ENCODE measurements at places on chromosomes 13 and 19. TPM values are rescaled to one million over a fixed set of nuclear protein-coding genes. Genes with fewer than 3 reads are reported as not detected.

The RGS9BP gene
- total RNA-seq: 1.0 TPM

The ELAVL3 gene
- 0.18 TPM for total RNA-seq

The HIPK4 gene
- total RNA-seq: 0.18 TPM

The GADD45GIP1 gene
- 78.2 TPM for total RNA-seq

The CGB3 gene
- total RNA-seq: not detected

The ZNF578 gene
- 3.4 TPM for total RNA-seq

The SPIB gene
- total RNA-seq: 0.35 TPM

The ETFB gene
- 203 TPM for total RNA-seq

The ZIC2 gene
- total RNA-seq: 0.11 TPM

The ATCAY gene
- 0.25 TPM for total RNA-seq

The PPP1R15A gene
- total RNA-seq: 85.1 TPM

The MYPOP gene
- total RNA-seq: 6.8 TPM

The IQCN gene
- 2.3 TPM for total RNA-seq

DNA sequence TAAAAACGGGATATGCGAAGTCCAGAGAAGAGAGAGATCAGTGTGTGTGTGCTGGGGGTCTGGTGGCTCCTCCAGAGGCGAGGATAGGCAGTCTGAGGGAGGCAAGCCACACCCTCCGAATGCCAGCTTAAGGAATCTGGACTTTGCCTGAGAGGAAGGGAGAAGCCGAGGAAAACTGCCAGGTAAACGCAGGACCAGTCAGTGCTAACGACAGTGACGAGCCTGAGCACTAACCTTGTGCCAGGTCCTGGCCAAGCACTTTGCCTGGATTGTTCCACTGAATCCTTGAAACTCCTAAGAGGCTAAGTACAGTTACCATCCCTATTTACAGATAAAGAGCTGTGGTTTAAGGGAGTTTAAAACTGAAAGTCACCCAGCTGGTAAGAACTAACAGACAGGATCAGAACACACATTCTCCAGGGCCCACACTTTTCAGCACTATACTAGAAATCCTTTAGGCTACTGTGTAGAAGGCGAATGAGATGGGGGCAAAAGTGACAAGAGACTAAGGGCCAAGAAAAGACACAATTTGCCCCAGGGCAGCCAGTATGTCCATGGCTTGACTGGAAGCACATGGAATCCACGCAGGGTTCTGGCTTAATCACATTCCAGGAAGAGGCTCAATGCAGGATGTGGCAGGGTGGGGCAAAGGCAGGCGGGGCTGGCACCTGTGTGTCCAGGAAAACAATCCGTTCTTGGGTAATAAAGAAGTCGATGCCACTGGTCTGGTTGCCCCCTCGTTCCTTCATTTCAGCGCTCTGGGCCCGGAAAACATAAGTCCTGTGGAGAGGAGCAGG lies 15.1 kb downstream of the SMG9 start:
- no peaks in the 10 kb centered on the region for H3K4me1 ChIP-seq
- peaks cover 49% of the 10 kb centered on the region for H3K36me3 ChIP-seq
- no peak overlapping the region for H3K27ac ChIP-seq
- no peak for DNase-seq
- no peak overlapping the region for H3K4me3 ChIP-seq
- no peaks in the 10 kb centered on the region for H3K27me3 ChIP-seq

- no peaks in the 10 kb centered on the region for H3K4me1 ChIP-seq
- no peak overlapping the region for H3K4me3 ChIP-seq
- no peaks in the 10 kb centered on the region for H3K36me3 ChIP-seq
- no peak overlapping the region for H3K27ac ChIP-seq
- DNase-seq: no peak
- no peaks in the 10 kb centered on the region for H3K27me3 ChIP-seq
These were observed 194.5 kb downstream of the DACH1 start for GRCh38 chr13:71672512-71672911.

GRCh38 chr13:50340551-50341287 lies 325.5 kb downstream of the KCNRG start:
- no peaks in the 10 kb centered on the region for H3K27me3 ChIP-seq
- H3K4me3 ChIP-seq: no peak overlapping the region
- no peaks in the 10 kb centered on the region for H3K36me3 ChIP-seq
- peak; percentile 34 for DNase-seq
- no peak overlapping the region for H3K27ac ChIP-seq

DNA sequence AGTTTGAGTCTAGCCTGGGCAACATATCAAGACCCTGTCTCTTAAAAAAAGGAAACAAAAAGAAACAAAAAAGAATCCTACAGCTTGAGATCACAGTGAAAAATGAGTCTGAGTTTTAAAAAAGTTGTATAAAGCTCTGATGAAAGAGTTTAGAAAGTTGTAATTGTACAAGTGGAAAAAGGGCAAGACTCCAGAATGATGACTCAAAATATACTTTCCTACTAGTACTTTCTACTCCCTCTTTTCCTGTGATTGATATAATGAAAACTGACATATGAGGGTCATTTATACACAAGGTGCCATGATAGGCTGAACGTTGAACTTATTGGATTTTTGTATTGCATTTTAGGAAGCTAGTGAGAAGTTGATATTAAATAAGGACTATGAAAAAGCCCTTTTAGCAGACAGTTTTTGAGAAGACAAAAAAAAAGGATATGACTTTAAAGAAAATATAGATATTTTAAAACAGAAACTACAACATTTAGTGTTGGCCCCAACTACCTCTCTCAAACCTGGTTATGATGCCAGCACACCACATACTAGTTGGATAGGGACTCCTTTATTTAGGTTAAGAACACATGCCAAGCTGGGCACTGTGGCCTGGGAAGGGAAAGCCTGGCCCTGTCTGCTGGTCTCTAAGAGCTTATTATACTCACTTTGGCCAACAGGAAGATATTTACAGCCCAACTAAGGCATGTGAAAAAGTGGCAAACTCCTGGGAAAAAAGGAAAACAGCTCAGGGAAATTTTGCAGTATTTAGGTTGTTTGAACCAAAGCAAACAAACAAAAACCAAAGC lies 116.6 kb downstream of the KL start:
- H3K36me3 ChIP-seq: no peaks in the 10 kb centered on the region
- H3K27ac ChIP-seq: no peak overlapping the region
- H3K4me3 ChIP-seq: no peak overlapping the region
- no peaks in the 10 kb centered on the region for H3K27me3 ChIP-seq

- peaks cover 16% of the 10 kb centered on the region for H3K36me3 ChIP-seq
- no peak overlapping the region for H3K27ac ChIP-seq
- H3K27me3 ChIP-seq: no peaks in the 10 kb centered on the region
- DNase-seq: no peak
- H3K4me1 ChIP-seq: no peaks in the 10 kb centered on the region
- no peak overlapping the region for H3K4me3 ChIP-seq
These were observed 8.5 kb downstream of the ZNF17 start for GRCh38 chr19:57419439-57419838.

DNA sequence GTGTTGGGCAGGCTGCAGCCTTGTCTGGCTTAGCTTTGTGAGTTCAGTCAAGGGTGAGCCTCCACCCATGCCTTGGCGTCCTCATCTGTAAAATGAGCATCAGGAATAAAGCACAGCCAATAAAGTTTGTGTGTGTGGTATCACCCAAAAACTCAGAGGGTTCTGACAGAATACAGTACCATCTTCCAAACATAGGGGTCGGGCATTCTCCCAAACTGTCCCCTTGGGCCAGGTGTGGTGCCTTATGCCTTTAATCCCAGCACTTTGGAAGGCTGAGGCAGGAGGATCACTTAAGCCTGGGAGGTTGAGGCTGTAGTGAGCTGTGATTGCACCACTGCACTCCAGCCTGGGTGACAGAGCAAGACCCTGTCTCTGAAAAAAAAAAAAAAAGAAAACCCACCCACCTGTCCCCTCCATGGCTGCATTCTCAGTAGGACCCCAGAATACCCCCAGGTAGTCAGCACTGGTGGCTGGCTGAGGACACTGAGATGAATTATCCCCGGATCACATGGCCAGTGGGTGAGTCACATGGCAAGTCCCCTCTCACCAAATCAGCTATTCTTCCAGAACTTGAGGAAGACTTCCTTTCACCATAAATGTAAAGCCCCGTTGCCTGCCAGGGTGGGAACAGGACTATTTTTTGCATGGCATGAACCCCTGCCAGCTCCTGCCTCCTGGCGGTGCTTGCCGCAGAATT lies 18.6 kb downstream of the POP4 start:
- H3K27me3 ChIP-seq: no peaks in the 10 kb centered on the region
- no peaks in the 10 kb centered on the region for H3K4me1 ChIP-seq
- no peak overlapping the region for H3K4me3 ChIP-seq
- no peak for DNase-seq
- H3K36me3 ChIP-seq: no peaks in the 10 kb centered on the region

DNA sequence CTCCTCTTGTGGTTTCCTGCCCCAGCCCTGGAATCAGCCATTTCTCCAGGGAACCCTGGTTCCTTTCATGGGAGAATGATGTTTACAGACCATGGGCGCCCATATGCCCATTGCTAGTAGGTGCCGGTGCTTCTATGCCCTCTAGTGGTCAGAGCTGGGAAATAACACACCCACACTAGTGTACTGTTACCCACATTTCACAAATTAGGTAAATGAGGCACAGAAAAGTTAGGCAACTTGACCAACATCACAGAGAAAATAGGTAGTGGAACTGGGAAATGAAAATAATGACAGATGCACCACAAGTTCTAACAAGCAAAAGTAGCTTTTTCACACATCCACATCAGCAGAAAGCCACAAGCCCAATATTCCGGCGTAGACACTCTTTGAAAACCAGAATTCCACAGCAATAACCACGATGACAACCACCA lies 1.3 kb upstream of the CEACAM3 start:
- no peaks in the 10 kb centered on the region for H3K27me3 ChIP-seq
- H3K4me3 ChIP-seq: no peak overlapping the region
- no peak overlapping the region for H3K27ac ChIP-seq
- no peaks in the 10 kb centered on the region for H3K36me3 ChIP-seq
- H3K4me1 ChIP-seq: no peaks in the 10 kb centered on the region

- no peaks in the 10 kb centered on the region for H3K4me1 ChIP-seq
- H3K36me3 ChIP-seq: no peaks in the 10 kb centered on the region
- no peak overlapping the region for H3K27ac ChIP-seq
- no peaks in the 10 kb centered on the region for H3K27me3 ChIP-seq
- no peak for DNase-seq
These were observed 66.2 kb downstream of the SLC15A1 start for GRCh38 chr13:98686270-98686669.

DNA sequence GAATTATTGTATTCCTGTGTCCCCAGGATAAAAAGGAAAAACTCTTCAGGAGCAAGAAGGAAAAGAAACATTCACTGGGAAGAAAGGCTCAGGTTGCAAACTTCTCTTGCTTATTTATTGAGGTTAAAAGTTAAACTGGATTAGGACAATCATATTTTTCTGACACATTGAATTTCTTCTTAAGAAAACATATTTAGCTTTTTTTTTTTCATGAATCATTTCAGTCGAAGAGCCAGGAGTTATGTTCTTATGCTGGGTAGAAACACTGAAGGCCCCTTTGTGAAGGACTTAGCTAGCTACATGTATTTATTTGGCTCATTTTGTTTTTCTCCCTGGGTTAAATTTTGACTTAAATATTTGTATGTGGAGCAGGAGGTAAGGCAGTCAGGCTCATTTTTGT lies 434.0 kb downstream of the KLF5 start:
- no peaks in the 10 kb centered on the region for H3K27me3 ChIP-seq
- no peak for DNase-seq
- no peaks in the 10 kb centered on the region for H3K36me3 ChIP-seq
- H3K4me3 ChIP-seq: no peak overlapping the region
- H3K27ac ChIP-seq: no peak overlapping the region
- H3K4me1 ChIP-seq: no peaks in the 10 kb centered on the region

DNA sequence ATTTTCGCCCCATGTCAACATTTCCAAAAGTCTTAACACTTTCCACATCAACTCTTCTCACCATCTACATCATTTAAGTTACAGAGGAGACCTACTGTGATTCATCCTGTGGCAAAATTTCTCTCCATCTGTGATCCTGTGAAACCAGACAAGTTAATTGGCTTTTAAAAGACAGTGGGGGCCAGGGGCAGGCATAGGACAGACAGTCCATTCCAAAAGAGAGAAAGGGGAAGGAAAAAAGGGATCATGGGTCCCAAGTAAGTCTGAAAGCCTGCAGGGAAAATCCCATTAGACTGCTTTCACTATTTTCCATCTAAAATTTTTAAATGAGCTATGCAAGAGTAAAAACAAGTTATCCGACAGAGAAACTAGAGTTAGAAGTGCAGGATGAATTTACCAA lies 121.0 kb downstream of the MRPL57 start:
- no peak for DNase-seq
- H3K4me3 ChIP-seq: no peak overlapping the region
- H3K36me3 ChIP-seq: no peaks in the 10 kb centered on the region
- no peaks in the 10 kb centered on the region for H3K4me1 ChIP-seq
- peak overlapping the region; percentile 52 for H3K27ac ChIP-seq

DNA sequence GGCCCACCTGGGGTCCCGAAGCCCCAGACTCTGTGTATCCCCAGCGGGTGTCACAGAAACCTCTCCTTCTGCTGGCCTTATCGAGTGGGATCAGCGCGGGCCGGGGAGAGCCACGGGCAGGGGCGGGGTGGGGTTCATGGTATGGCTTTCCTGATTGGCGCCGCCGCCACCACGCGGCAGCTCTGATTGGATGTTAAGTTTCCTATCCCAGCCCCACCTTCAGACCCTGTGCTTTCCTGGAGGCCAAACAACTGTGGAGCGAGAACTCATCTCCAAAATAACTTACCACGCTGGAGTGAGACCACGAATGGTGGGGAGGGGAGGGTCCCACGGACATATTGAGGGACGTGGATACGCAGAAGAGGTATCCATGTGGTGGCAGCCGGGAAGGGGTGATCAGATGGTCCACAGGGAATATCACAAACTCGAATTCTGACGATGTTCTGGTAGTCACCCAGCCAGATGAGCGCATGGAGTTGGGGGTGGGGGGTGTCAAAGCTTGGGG lies 1.0 kb upstream of the ICAM5 start:
- DNase-seq: peak; percentile 65
- peak overlapping the region; percentile 50 for H3K4me3 ChIP-seq
- no peak overlapping the region for H3K27ac ChIP-seq
- H3K4me1 ChIP-seq: no peaks in the 10 kb centered on the region
- peaks cover 67% of the 10 kb centered on the region for H3K27me3 ChIP-seq
- H3K36me3 ChIP-seq: no peaks in the 10 kb centered on the region

- H3K36me3 ChIP-seq: no peaks in the 10 kb centered on the region
- H3K27ac ChIP-seq: no peak overlapping the region
- H3K4me3 ChIP-seq: no peak overlapping the region
- H3K27me3 ChIP-seq: no peaks in the 10 kb centered on the region
These were observed 164.9 kb upstream of the CSNK1A1L start for GRCh38 chr13:37270226-37271001.

- no peaks in the 10 kb centered on the region for H3K27me3 ChIP-seq
- DNase-seq: peak; percentile 69
- H3K36me3 ChIP-seq: no peaks in the 10 kb centered on the region
- H3K27ac ChIP-seq: no peak overlapping the region
- no peak overlapping the region for H3K4me3 ChIP-seq
These were observed 327.6 kb downstream of the FGF9 start for GRCh38 chr13:21998279-21998990.

GRCh38 chr13:100753376-100753775 lies 78.8 kb upstream of the TMTC4 start:
- H3K4me1 ChIP-seq: no peaks in the 10 kb centered on the region
- H3K36me3 ChIP-seq: no peaks in the 10 kb centered on the region
- H3K27ac ChIP-seq: no peak overlapping the region
- no peak overlapping the region for H3K4me3 ChIP-seq
- DNase-seq: no peak

GRCh38 chr19:37855098-37855497 lies 51.3 kb downstream of the WDR87 start:
- H3K27ac ChIP-seq: no peak overlapping the region
- H3K27me3 ChIP-seq: no peaks in the 10 kb centered on the region
- peak; percentile 41 for DNase-seq
- no peak overlapping the region for H3K4me3 ChIP-seq
- H3K4me1 ChIP-seq: no peaks in the 10 kb centered on the region

- no peaks in the 10 kb centered on the region for H3K4me1 ChIP-seq
- no peak for DNase-seq
- H3K4me3 ChIP-seq: no peak overlapping the region
- no peaks in the 10 kb centered on the region for H3K27me3 ChIP-seq
- no peaks in the 10 kb centered on the region for H3K36me3 ChIP-seq
- no peak overlapping the region for H3K27ac ChIP-seq
These were observed 22.3 kb upstream of the CLDN10 start for GRCh38 chr13:95530178-95530577.
